ENCODE measurements at places on chromosomes 4 and X.
A peak's percentile ranks its signal among the peaks of the same experiment; 100 is the strongest.

- DNase-seq: no peak
Observed at GRCh38 chr4:45477311-45477733, 646.5 kb downstream of the GABRG1 start.

DNA sequence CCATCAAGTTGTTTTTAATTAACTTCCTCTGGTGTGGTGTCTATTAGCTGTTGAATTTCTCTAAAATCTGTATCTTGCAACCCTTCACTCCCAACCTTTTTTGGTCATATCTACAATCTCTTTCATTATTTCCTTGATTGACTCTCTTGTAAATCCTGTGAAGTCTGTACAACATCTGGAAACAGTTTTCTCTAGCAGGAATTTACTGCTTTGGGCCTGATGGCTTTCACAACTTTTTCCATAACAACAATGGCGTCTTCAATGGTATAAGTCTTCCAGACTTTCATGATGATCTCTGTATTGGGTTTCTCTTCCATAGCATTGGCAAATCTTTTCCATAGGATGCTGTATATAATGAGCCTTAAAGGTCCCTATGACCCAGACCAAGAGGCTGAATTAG is 49.0 kb downstream of the TBC1D19 start:
- no peak for DNase-seq

GRCh38 chr4:834368-835147 is 8.6 kb upstream of the CPLX1 start:
- no peak for DNase-seq

GRCh38 chr4:1407657-1408333 is 1.6 kb upstream of the NKX1-1 start:
- DNase-seq: no peak

GRCh38 chrX:97167333-97167732 is 283.6 kb downstream of the RPA4 start:
- no peak for DNase-seq

DNA sequence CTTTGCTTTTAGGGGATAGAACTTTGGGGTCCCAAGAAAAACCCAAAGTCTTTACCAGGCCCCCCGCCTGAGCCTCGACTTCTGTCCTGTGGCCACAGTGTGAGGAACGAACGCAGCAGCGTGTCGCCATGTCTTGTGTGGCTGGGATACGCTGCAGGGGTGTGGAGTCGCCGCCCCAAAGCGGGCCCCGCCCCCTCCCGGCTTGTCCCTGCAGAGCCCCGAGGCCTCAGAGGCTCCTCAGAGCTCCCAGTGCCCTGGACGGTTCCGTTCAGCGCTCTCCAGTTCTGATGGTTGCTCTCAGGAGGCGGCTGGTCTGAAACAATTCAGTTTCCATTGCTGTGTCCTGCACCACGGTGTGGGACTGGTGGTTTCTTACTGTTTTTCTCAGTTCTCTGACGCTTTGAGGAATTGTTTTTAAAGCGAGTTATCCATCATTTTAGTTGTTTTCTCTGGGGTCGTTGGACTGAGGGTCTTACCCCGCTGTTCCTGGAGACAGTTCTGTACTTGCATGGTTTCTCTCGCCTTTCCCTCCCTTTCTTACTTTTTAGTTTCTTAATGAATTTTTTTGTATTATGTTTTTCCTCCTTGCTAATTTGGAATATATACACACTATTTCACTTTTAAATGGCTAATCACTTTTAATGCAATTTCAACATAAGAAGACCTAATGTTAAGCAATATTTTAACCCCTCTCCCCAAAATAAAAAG is 1.6 kb upstream of the IDUA start:
- DNase-seq: peak; percentile 54

GRCh38 chr4:179880756-179881155 is 2362.4 kb upstream of the TENM3 start:
- DNase-seq: no peak

DNA sequence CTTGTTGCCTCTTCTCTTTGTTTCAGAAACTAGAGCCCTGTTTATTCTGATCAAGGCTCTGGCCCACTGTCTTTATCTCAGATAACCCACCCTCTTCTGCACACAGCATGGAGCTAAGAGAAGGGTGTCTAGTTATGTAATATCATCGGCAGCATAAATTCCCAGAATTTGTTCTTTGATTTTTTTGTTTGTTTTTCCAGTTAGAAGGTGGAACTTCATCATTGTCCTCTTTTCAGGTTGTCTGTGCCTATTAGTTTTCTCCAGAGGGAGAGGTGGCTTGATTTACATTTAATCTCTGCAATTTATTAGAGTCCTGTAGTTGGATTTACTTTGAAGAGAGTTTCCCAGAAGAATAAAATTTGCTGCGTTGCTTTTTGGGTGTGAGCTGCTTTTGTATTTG is 15.2 kb upstream of the F11 start:
- DNase-seq: no peak

DNA sequence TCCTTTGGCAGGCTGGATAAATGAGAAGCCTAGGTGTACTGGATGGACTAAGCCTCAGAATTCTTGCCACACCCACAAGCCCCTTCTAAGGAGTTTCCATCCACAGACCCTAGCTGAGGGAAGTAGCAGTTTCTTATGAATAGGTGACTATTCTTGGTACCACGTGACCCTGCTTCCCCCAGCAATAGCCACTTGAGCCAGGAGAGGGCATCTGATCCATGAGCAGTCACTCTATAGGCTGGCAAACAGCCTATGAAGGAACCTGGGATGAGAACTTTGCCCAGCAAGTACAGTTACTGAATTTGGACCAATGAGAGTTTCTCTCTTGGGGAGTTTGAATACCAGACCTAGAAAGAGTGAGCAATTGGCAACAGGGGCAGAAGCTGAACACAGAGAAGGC is 84.0 kb downstream of the RTL9 start:
- no peak for DNase-seq

- no peak for DNase-seq
Observed at GRCh38 chr4:175166020-175166419, 247.9 kb downstream of the ADAM29 start.

DNA sequence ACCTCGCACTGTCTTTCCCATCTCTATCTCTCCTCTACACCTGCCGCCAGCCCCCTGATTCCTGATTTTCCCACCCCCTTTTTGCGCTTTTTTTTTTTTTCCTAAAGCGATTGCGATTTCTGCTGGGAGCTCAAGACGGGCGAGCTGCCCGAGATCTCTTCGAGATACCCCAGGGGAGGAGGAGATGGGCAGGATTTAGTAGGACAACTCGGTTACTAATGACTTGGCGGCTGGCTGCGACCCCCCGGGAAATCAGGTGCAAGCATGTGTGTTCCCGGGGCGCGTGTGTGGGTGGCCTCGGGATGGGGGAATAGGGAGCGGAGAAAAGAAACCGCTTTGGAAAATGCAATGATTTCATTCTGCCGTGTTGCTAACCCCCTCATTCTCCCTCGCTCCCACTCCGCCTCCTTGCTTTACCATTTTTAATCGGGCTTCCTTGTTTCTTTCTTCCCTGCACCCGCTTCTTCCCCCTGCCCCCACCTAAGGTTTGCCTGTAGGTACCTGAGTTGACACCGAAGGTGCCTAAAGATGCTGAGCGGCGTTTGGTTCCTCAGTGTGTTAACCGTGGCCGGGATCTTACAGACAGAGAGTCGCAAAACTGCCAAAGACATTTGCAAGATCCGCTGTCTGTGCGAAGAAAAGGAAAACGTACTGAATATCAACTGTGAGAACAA is 4.4 kb downstream of the SLITRK2 start:
- no peak for DNase-seq

DNA sequence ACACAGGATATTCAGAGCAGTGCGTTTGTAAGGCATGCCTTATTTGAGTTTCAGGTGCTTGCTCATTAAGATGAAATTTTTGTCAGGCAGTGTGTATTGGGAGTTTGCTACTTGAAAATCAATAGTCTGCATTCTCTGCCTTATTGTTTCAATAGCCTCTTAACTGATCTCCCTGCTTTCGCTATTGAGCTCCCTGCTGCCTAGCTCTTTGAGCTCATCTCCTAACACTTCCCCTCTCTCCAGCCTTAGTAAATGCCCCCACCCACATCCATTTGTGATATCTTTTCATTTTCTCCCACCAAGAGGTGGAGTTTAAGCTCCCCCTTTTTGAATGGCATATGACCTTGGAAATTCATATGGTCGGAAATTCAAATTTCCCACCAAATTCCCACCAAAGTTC is 256.6 kb downstream of the IL1RAPL1 start:
- DNase-seq: no peak

DNA sequence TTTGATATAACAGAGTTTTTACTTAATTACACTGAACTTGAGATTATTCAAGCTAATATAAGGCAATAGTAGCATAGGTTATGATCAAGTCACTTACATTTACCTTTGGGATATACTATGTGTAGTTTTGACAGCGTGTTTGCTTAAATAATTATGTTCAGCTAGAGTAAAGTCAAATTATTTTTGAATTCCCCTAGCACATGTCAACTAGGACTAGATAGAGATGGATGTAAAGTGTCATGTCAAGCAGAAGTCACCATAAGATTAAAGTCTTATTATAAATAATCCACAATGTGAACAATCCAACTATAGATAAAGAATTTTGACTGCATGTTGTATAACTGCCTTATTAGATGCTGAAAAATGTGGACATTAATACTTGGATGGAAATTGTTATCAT is 665.2 kb downstream of the GRID2 start:
- DNase-seq: no peak

DNA sequence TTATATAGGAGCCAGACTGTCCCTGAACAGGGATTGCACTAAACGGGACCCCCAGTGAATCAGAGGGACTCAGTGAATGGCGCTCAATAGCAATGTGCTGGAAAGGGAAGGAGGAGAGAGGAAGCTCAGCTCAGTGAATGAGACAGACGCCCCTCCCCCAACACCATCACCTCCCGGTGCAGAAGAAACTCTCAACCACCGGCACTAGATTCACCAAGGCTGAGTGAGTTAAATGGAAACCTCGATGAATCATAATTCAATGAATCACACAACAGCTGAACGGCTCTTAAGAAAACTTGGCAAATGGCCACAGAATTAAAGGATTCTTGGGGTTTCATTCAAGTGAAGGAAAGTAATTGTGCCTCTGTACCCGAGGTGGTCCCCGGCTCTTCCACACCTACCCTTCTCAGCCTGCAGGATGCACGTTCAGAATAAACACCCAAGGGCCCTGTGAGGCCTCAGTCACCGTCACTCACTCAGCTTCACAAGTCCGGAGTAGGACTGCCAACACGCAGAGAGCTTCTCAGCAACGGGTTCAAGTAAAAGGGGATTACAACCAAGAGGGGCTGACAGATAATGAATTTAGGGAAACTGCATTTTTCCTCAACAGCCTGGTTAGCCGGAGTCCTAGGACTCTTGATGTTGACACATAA is 29.3 kb downstream of the CRMP1 start:
- DNase-seq: peak; percentile 32

DNA sequence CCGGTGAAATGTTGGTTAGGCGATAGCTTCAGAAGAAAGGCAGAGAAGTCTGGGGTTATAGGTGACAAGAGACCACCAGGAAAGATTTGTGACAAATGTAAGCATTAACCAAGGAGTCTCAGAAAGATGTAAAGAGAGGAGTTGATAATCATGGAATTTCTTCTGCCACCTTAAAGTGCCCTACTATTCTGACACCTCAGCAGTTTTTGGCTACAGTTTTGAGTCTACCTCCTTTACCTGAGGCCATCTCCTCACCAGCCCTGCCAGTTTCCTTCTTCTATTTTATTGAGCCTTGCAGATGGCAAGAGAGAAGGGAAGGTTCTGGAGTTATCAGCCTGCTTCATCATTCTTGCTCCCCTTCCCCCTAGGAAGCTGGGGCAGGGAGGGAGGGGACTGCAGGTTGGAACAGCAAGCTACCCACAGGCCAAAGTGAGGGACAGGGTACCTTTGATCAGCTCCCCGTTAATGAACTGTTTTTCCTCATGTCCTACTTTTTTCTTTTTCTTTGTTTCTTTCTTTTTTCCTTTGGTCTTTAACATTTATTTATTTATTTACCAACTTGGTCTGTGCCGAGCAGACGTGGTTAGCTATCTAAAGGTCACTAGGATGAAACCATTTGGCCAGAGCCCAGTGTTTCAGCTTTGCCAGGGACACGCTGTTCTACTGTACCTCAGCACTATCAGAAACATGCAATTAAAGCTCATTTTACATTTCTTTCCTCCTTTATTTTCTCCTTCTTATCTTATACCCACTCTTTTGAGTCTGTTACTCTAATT is 438.7 kb upstream of the AR start:
- DNase-seq: no peak

- DNase-seq: no peak
Observed at GRCh38 chr4:17812125-17812524, 1.3 kb downstream of the NCAPG start.

DNA sequence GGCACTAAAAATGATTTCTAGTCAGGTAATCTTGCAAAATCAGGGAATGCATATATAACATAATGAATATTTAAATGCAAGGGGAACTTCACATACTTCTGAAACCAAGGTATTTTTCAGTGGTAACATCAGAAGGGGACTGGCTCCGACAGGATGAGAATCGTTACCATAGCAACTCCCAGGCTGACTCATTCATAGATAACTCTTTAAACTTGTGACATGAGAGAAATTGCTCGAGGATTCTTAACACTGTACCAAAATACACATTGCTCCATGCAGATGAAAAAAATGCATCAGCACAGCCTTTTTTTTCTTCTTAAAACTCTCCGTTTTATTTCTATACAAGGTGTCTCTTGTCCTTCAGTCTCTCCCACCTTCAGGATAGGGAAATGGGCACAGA is 114.3 kb downstream of the GABRB1 start:
- DNase-seq: no peak

DNA sequence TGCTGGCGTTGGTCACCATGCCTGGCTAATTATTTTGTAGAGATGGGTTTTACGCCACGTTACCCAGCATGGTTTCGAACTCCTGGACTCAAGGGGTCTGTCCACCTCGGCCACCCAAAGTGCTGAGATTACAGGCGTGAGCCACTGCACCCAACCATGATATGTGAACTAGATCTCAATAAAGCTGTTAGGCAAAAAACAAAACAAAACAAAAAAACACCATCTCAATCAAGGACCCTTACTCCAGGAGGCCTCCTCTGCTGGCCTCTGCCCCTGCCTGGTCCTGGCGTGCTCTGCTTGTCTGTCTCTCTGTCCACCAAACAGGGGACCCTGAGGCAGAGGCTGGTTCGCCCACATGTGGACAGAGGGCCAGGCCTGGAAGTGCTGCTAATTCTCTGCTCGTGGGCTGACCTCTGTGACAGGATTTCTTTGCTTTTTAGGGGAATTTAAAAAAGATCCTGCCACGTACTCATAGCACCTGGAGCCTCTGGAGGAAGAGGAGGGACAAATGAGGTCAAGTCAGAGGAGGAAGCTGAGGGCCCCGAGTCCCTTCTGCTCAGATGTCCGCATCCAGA is 32.7 kb upstream of the WFS1 start:
- DNase-seq: no peak

DNA sequence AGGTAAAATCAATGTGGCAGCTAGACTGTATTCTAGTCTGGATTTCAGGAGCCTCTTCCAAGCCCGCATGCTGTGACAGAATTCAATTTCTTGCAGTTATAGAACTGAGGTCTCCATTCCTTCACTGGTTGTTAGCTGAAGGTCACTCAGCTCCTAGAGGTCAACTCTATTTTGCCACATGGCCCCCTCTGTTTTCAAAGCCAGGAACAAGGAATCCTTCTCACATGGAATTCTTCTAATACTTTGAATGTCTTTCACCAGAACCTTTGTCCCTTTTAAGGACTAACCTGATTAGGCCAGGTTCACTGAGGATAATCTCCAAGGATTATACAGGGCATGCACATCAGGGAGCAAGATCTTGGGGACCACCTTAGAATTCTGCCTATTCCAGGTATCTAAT is 23.4 kb upstream of the MMRN1 start:
- DNase-seq: no peak

All from stimulated activated CD8-positive, alpha-beta memory T cell treated with anti-CD3 and anti-CD28 coated beads, Interleukin-7, amount 100 ng/mL, for 24 hours (primary cell).